Hindlimb muscle (tissue), 1 donor: ENCODE measurements at places on chromosomes 13 and 19.

- DNase-seq = no peak
Observed at GRCh38 chr19:42124386-42124901, 7.8 kb downstream of the POU2F2 start.

GRCh38 chr19:17409990-17410389 is 4.6 kb upstream of the BST2 start:
- no peak for DNase-seq

GRCh38 chr19:8571006-8571411 is 6.2 kb downstream of the MYO1F start:
- no peak for DNase-seq

- DNase-seq = no peak
Observed at GRCh38 chr13:24878340-24878739, 114.4 kb downstream of the RNF17 start.

DNA sequence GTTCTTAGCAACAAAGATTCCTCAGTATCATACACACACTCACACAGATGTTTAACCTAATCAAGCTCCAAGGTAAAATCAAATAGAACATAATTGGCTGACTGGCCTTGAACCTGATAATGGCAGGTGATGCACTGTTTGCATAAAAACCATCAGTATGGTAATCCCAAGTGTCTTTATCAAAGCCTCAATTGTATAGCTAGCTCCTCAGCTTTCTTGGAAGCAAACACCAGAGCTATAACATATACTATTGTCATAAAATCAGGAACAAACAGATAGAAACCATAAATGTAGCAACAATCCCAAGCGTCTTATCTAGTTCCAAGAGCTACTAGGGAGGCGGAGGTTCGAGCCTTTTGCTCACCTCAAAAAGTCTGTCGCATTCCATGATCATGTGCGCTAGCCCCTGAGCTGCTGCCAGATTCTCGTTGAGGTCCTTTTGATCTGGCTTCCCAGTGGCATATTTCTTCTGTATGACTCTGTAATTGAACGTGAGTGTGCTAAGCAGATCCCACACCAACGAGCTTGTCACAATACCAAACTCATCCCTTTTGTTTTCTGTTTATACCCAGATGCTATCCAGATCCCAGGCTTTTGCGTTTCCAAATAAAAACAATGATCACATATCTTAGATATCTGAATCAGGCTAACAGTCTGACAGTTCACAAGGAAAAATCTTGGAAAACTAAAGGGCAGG is 95.3 kb downstream of the KL start:
- no peak for DNase-seq

DNA sequence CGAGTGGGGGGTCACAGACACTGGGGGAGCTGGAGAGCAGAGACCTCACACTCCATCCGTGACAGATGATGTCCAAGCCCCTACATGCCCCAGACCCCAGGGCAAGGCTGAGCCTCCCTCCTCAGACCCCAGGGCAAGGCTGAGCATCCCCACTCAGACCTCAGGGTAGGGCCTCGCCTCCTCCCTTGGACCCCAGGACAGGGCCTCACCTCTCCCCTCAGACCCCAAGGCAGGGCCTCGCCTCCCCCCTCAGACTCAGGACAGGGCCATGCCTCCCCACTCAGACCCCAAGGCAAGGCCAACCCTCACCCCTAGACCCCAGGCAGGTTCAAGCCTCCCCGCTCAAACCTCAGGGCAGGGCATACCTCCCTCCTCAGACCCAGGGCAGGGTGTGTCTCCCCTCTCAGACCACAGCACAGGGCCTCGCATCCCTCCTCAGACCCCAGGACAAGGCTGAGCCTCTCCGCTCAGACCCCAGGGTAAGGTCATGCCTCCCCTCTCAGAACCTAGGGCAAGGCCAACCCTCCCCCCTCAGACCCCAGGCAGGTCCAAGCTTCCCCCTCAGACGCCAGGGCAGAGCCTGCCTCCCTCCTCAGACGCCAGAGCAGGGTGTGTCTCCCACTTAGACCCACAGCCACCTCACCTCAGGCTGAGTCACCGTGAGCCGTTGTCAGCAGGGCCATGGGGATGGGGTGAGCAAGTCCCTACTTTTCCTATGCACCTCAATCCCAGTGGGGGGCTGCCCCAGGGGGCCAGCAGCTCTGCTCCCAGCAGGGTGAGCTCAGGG is 1.7 kb upstream of the S1PR4 start:
- DNase-seq = no peak

GRCh38 chr19:27792576-27793127 is 1420.3 kb downstream of the UQCRFS1 start:
- DNase-seq = no peak

GRCh38 chr13:66353664-66354063 is 876.5 kb downstream of the PCDH9 start:
- DNase-seq = no peak

GRCh38 chr13:99657848-99658260 is 156.6 kb downstream of the TM9SF2 start:
- peak; percentile 43 for DNase-seq

DNA sequence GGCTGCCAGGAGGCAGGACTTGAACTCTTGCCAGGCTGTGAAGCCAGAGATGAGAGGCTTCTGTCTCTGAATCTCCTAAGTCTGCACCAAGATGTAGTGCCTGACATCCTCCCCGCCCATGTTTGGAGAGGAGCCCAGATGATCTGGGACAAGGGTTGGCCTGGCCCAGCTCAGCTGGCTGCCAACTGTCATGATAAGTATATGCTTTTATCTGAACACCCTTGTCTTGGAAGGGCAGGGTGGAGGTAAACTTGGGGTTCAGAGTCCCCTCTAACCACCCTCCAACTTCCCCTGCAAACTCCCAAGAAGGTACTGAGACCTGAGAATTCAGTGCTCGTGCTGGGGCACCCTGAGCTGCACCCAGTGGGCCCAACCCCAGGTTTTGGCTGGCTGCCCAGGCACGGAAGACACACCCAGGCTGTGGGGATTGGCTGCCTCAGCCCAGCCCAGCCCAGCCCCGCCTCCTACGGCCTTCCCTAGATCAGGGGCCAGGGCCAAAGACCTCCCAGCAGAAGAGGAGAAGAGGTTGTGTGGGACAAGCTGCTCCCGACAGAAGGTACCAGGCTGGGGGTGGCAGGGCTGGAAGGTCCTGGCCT is at the start of gene CYP4F12:
TSS of gene CYP4F12 (plus strand) at position 508 of the 596 bp plus-strand sequence. CDS start 443 bp downstream, outside the sequence.
- DNase-seq = peak; percentile 46

DNA sequence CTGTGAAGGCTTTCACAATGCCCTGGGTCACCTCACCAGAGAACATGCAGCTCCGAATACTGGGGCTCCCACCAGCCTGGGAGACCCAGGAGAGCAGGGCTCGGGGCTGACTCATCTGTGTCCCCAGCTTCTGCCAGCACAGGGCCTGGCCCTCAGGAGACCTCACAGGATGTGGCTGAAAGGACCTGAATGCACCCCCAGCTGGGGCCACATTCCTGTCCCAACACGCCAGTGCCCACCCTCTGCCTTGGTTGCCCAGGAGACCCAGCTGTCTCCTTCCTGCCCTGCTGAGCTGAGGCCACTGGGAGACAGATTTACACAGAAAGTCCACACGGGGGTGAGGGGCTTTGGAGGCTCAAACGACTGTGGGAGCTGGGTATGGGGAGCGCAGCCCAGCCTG is 11.9 kb downstream of the BCAT2 start:
- no peak for DNase-seq

DNA sequence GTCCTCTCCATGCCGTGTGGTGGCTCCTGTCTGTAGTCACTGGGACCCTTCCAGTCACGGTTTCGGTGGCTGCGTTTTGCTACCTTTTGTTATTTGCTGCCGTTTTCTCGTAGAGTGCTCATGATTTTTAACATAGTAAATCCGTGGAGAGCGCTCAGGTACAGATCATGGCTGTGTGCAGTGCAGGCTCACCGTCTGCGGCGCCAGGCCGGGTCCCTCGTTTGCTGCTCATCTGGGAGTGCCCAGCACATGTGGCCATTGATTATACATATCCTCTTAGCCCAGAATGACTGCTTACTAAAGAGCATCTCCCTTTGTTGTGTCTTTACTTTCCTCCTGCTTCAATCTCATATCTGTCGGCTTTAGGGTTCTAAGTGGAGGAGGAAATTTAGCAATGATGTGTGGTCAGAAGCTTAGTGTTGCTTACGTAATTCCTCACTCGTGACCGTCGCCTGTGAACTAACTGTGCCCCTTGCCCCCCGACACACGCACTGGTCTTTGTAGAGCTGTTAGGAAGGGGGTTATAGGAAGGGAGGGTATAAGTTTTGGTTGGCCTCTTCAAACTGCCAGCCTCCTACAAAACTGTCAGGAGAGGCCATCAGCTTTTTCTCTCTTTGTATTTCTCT is 31.8 kb downstream of the TFDP1 start:
- DNase-seq = no peak

DNA sequence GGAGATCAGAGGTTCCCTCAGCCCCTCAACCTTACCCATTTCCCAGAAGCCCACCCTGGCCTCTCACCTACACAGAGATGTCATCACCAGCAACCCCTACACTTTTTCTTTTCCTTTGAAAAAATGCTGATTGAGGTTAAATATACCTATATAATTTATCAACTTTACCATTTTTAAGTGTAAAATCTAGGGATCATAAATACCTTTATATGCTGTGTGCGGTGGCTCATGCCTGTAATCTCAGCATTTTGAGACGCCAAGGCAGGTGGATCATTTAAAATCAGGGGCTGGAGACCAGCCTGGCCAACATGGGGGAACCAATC is 3.1 kb downstream of the KIR2DL4 start:
- DNase-seq = no peak

DNA sequence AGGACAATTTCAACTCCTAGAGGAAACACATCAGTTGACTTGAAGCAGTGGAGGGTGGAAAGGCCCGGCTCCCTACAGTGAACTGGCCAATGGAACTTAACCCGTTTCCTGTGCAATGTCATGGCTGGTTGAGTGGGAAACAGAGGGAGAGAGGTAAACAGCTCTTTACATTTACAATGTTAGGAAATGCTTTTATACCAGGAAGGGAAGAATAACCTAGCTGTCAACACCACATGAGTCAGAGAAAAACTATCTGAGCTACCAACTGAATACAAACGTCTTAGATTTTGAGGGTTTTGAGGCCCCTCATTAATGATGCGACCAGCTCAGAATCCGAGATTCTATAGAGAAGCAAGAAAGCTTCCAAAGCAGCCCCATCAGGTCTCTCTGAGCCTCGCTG is 36.7 kb downstream of the CARD8 start:
- DNase-seq = no peak

DNA sequence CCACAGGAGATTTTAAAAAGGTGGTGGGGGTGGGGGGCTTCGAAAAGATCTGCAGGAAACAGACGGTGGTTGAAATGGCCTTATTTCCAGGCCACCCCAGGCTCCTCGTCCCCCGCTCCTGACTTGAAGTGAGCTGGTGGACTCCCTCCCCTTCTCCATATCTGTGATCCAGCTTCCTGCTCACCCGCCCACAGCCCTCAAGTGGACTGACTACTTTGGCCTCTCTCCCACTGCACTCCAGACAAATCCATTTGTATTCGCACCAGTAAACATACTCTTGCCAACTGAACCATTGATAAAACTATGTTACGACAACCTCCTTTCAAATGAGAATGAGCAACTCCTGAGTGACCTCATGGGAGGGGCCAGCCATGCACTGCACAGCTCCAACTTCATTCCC is 259.5 kb downstream of the COL4A1 start:
- DNase-seq = peak; percentile 26

GRCh38 chr13:100110269-100110668 is 21.4 kb downstream of the PCCA start:
- DNase-seq = no peak

- no peak for DNase-seq
Observed at GRCh38 chr19:2865334-2866100, 1.6 kb upstream of the ZNF556 start.

- DNase-seq = no peak
Observed at GRCh38 chr13:96710166-96710862, 284.0 kb downstream of the OXGR1 start.

DNA sequence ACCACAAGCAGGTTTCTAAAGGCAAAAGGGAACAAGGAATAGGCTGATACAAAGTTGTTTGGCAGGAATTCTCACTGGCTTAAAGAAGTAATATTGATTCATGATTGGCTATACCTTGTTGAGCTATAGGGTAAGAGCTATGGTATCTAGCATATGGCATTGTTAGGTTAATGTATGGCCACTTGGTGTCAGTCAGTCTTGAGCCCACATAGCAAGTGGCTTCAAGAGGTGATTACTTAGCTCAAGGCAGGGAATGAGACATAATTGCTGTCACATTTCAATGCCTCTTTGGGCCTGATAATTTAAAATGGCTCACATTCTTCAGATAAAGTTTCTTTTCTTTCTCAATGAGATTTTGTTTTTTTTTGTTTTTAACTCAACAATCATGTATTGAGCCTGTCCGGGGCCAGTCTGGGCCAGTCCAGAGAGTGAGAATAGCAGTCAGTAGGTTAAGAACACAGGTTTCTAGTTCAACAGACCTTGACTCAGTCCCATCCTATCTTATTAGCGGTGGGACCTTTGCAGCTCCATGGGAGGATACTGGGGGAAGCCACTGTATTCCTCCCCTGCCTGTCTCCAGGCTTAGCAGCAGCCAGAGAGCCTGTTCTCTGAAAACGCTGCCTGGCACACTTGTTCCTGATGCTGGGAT is 45.8 kb upstream of the RCBTB2 start:
- DNase-seq = no peak

GRCh38 chr19:36418287-36419001 is at the start of gene ZFP82:
Gene ZFP82 (minus strand): TSS chr19:36418644. CDS start chr19:36409789, 8,855 bp downstream.
- DNase-seq = peak; percentile 91

DNA sequence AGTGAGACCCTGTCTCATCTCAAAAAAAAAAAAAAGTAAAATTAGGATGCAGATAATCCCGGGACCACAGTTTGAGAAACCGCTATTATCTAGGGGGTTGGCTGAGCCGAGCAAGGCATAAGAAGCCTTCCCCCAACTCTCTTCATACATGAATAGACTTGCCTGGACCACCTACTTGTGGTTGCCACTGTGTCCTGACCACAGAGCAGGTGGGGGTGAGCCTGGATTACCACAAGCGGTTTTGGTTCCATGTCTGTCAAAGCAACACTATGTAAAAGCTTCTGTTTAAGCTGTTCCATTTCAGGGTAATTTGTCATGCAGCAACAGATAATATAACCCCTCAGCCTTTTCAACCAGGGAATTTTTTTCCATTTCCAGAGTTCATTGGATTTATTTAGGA is 3.3 kb upstream of the NAPA start:
- DNase-seq = no peak

DNA sequence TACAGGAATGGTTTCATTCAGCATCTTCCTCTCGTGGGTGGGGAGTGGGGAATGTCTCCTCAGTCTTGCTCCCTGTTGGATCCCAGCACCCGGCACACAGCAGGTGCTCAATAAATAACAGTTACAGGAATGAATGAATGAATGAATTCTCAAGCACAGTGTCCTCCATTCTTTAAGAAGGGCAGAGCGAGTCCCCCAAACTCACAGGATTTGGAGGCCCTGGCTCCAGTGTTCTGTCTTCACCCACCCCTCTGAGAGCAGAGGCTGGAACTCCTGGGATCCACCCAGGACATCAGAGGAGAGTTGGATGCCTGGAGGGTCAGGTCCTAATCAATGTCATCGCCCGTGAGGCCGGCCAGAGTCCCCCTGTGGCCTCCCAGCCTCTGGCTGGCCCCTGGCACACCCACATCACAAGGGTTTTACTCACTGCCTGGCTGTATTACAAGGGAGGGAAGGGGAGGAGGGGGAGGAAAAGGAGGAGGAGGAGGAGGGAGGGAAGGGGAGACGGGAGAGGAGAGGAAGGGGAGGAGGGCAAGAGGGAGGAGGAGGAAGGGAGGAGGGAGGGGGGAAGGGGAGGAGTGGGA is 8.7 kb upstream of the CREB3L3 start:
- DNase-seq = no peak

GRCh38 chr13:43113603-43114002 is 90.2 kb downstream of the DNAJC15 start:
- no peak for DNase-seq

- no peak for DNase-seq
Observed at GRCh38 chr13:74465271-74465670, 331.1 kb upstream of the KLF12 start.

- DNase-seq = no peak
Observed at GRCh38 chr19:9916719-9917118, 19.6 kb downstream of the OLFM2 start.
